ENCODE measurements at places on chromosomes 11 and 22. TPM values are rescaled to one million over a fixed set of nuclear protein-coding genes. Genes with fewer than 3 reads are reported as not detected.

Gene FBLN1
- 272 TPM for total RNA-seq

Gene SLC25A1
- 63.0 TPM for total RNA-seq

Gene SCUBE1
- total RNA-seq: 36.0 TPM

Gene GALR3
- total RNA-seq: not detected

Gene RBMXL2
- total RNA-seq: not detected

Gene LMF2
- 65.8 TPM for total RNA-seq

Gene FADS2
- 75.1 TPM for total RNA-seq

Gene GLYAT
- total RNA-seq: not detected

Gene DUSP8
- 18.0 TPM for total RNA-seq

Gene PLA2G6
- 52.4 TPM for total RNA-seq

GRCh38 chr22:37183432-37184379, 4.3 kb downstream of the C1QTNF6 start:
- H3K36me3 ChIP-seq: no peaks in the 10 kb centered on the region
- H3K27me3 ChIP-seq: no peaks in the 10 kb centered on the region
- peaks cover 40% of the 10 kb centered on the region for H3K4me1 ChIP-seq
- H3K4me3 ChIP-seq: no peak overlapping the region
- peak; percentile 57 for DNase-seq

GRCh38 chr11:61776561-61777075, 15.8 kb downstream of the TMEM258 start:
- no peak overlapping the region for H3K27ac ChIP-seq
- H3K4me3 ChIP-seq: no peak overlapping the region
- no peaks in the 10 kb centered on the region for H3K27me3 ChIP-seq
- H3K4me1 ChIP-seq: peaks cover 5% of the 10 kb centered on the region
- H3K36me3 ChIP-seq: no peaks in the 10 kb centered on the region

GRCh38 chr11:104338186-104338585, 174.2 kb upstream of the PDGFD start:
- no peak overlapping the region for H3K4me3 ChIP-seq
- no peaks in the 10 kb centered on the region for H3K36me3 ChIP-seq
- no peaks in the 10 kb centered on the region for H3K27me3 ChIP-seq
- H3K4me1 ChIP-seq: no peaks in the 10 kb centered on the region

GRCh38 chr11:8253566-8253965, 10.1 kb downstream of the LMO1 start:
- H3K27ac ChIP-seq: no peak overlapping the region
- peak; percentile 21 for DNase-seq
- no peaks in the 10 kb centered on the region for H3K27me3 ChIP-seq
- no peaks in the 10 kb centered on the region for H3K4me1 ChIP-seq
- H3K36me3 ChIP-seq: no peaks in the 10 kb centered on the region
- no peak overlapping the region for H3K4me3 ChIP-seq

DNA sequence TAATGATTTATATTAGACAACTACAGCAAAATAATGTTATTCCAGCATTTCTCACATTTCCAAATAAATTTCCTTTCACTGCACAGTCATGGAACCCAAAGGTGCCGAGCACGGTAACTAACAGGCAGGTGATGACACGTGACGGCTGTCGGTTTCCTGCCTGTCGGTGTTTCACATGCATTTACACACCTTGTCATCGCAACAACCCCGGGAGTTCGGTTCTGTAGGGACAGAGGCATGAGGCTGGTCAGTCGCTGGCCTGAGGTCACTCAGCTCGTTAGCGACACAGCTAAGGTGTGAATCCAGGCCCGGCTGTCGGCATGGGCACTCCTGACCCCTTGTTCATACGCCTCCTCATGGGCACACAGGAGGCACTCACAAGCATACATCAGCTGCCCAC, 9.9 kb downstream of the DNAL4 start:
- H3K27ac ChIP-seq: no peak overlapping the region
- peaks cover 13% of the 10 kb centered on the region for H3K36me3 ChIP-seq
- no peaks in the 10 kb centered on the region for H3K27me3 ChIP-seq
- peaks cover 18% of the 10 kb centered on the region for H3K4me1 ChIP-seq
- peak; percentile 36 for DNase-seq

- H3K4me1 ChIP-seq: peaks cover 21% of the 10 kb centered on the region
- peak within 1 kb of the TSS; percentile 69 for H3K4me3 ChIP-seq
- peak within 1 kb of the TSS; percentile 71 for H3K27ac ChIP-seq
- no peaks in the 10 kb centered on the region for H3K36me3 ChIP-seq
- no peaks in the 10 kb centered on the region for H3K27me3 ChIP-seq
- peak; percentile 90 for DNase-seq
Observed at GRCh38 chr11:64996710-64997380, at the start of gene BATF2. Gene BATF2 (minus strand): TSS chr11:64996971. CDS start chr11:64996914, 57 bp downstream.

- H3K36me3 ChIP-seq: no peaks in the 10 kb centered on the region
- H3K27ac ChIP-seq: no peak overlapping the region
- H3K4me3 ChIP-seq: no peak overlapping the region
- peak; percentile 53 for DNase-seq
- H3K4me1 ChIP-seq: peaks cover 6% of the 10 kb centered on the region
- H3K27me3 ChIP-seq: no peaks in the 10 kb centered on the region
Observed at GRCh38 chr22:38415561-38416321, 39.3 kb downstream of the KCNJ4 start.

DNA sequence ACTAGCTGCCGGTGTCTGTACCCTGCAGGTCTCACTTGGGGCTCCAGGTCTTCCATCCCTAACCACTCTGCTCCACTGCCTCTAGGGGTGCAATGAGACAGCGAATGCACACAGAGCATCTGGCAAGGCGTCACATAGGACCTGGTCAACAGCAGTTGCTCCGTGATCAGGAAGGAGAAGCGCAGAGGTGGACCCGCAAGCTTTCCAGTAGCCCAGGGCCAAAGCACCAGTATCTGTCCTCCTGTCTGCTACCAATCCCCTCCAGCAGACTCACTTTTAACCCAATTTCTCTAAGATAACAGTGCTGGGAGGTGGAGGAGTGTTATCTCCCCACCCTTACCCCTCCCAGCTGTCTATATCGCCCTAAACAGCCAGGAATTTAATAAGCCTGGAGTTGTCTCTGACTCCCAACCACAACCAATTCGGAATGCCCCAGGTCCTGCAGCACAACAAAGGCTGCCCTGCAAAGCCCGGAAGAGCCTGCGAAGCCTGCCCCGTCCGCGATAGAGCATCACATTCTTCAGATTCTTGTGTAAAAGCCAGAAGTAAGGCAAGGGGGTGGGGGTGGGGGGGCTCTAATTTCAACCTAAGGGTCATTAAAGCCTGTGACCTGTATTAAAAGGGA, 19.3 kb downstream of the MYH9 start:
- peaks cover 100% of the 10 kb centered on the region for H3K4me1 ChIP-seq
- no peak overlapping the region for H3K4me3 ChIP-seq
- peak overlapping the region; percentile 85 for H3K27ac ChIP-seq
- no peak for DNase-seq
- peaks cover 7% of the 10 kb centered on the region for H3K36me3 ChIP-seq

- peaks cover 15% of the 10 kb centered on the region for H3K4me1 ChIP-seq
- no peak for DNase-seq
- no peaks in the 10 kb centered on the region for H3K27me3 ChIP-seq
- H3K36me3 ChIP-seq: no peaks in the 10 kb centered on the region
- H3K4me3 ChIP-seq: no peak overlapping the region
Observed at GRCh38 chr22:35634943-35635540, 13.2 kb upstream of the APOL6 start.

- H3K4me1 ChIP-seq: peaks cover 5% of the 10 kb centered on the region
- no peak overlapping the region for H3K27ac ChIP-seq
- H3K27me3 ChIP-seq: no peaks in the 10 kb centered on the region
- no peaks in the 10 kb centered on the region for H3K36me3 ChIP-seq
- no peak for DNase-seq
Observed at GRCh38 chr22:33656808-33657628, 263.3 kb downstream of the LARGE1 start.

DNA sequence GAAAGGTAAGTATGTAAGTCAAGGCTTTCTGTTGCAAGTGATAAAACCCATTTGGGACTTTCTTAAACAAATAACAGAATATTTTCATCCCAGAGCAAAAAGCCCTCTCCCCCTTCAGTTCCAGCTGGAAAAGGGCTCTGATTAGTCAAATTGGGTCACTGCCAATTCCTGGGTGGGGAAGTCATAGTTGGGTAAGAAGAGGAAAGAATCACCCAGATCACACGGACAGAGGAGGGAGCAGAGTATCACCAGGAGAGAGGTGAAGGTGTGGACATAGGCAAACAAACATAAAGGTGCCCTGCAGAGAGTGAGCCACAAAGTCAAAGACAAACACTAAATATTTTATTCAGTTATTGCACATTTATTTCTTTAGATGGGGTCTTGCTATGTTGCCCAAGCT, 36.3 kb upstream of the SORL1 start:
- no peaks in the 10 kb centered on the region for H3K36me3 ChIP-seq
- no peak for DNase-seq
- H3K27ac ChIP-seq: no peak overlapping the region
- H3K27me3 ChIP-seq: no peaks in the 10 kb centered on the region
- H3K4me1 ChIP-seq: peaks cover 41% of the 10 kb centered on the region
- no peak overlapping the region for H3K4me3 ChIP-seq

GRCh38 chr11:100810666-100811065, 123.6 kb downstream of the ARHGAP42 start:
- H3K36me3 ChIP-seq: no peaks in the 10 kb centered on the region
- DNase-seq: no peak
- H3K27me3 ChIP-seq: no peaks in the 10 kb centered on the region
- H3K27ac ChIP-seq: no peak overlapping the region

DNA sequence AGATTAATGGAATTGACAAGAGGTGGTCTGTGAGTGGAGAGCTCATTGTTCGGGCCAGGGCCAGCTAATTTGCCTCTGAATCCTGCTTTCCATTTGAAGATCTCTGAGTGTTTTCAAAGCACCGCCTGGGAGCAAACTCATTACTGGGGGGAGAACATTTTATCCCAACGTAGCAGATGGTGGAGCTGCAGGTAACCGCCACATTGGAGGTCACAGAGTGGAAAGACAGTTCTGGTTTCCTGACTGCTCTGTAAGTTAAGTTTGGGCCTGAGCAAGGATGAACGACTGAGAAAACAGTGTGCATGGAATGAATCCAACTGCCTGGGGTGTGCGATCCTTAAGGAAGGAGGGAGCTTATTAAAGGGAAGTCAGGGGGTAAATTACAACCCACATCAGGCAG, 30.5 kb downstream of the LMO2 start:
- H3K27me3 ChIP-seq: no peaks in the 10 kb centered on the region
- H3K4me1 ChIP-seq: no peaks in the 10 kb centered on the region
- no peak overlapping the region for H3K27ac ChIP-seq
- no peak overlapping the region for H3K4me3 ChIP-seq

- H3K36me3 ChIP-seq: no peaks in the 10 kb centered on the region
- H3K4me3 ChIP-seq: no peak overlapping the region
- H3K4me1 ChIP-seq: peaks cover 8% of the 10 kb centered on the region
- H3K27ac ChIP-seq: no peak overlapping the region
- H3K27me3 ChIP-seq: no peaks in the 10 kb centered on the region
Observed at GRCh38 chr22:38114484-38115398, 4.3 kb upstream of the BAIAP2L2 start.

GRCh38 chr22:36065775-36066544, 37.3 kb upstream of the RBFOX2 start:
- peaks cover 5% of the 10 kb centered on the region for H3K4me1 ChIP-seq
- no peaks in the 10 kb centered on the region for H3K36me3 ChIP-seq
- peak overlapping the region; percentile 88 for H3K27ac ChIP-seq
- peak overlapping the region; percentile 59 for H3K4me3 ChIP-seq

GRCh38 chr22:19896665-19897355, 42.1 kb upstream of the GNB1L start:
- H3K4me1 ChIP-seq: peaks cover 9% of the 10 kb centered on the region
- DNase-seq: no peak
- no peaks in the 10 kb centered on the region for H3K27me3 ChIP-seq
- no peak overlapping the region for H3K4me3 ChIP-seq
- H3K27ac ChIP-seq: no peak overlapping the region
- peaks cover 44% of the 10 kb centered on the region for H3K36me3 ChIP-seq

DNA sequence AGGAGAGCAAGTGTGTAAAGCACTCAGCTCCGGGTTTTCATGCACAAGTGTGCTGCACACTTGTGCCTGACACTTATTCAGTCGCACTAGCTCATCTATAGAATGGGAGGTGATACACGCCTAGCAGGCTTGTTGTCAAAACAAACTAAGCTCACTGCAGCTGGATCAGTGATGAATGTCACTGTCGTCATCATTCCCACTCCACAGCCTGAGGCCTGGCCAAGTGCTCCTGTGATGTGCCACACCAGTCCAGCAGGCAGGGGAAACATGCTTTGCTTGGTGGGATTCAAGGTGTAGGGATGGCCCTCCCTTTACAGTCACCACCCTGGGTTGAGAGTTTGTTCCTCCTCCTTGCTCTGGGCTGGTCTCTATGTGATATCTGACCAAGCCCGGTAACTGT, 6.8 kb downstream of the MPST start:
- H3K4me1 ChIP-seq: peaks cover 20% of the 10 kb centered on the region
- no peaks in the 10 kb centered on the region for H3K27me3 ChIP-seq
- no peak overlapping the region for H3K4me3 ChIP-seq
- DNase-seq: no peak
- no peak overlapping the region for H3K27ac ChIP-seq

- no peaks in the 10 kb centered on the region for H3K36me3 ChIP-seq
- H3K27ac ChIP-seq: no peak overlapping the region
- no peak overlapping the region for H3K4me3 ChIP-seq
- DNase-seq: no peak
- H3K4me1 ChIP-seq: no peaks in the 10 kb centered on the region
Observed at GRCh38 chr11:17932472-17932871, 80.4 kb downstream of the SERGEF start.

DNA sequence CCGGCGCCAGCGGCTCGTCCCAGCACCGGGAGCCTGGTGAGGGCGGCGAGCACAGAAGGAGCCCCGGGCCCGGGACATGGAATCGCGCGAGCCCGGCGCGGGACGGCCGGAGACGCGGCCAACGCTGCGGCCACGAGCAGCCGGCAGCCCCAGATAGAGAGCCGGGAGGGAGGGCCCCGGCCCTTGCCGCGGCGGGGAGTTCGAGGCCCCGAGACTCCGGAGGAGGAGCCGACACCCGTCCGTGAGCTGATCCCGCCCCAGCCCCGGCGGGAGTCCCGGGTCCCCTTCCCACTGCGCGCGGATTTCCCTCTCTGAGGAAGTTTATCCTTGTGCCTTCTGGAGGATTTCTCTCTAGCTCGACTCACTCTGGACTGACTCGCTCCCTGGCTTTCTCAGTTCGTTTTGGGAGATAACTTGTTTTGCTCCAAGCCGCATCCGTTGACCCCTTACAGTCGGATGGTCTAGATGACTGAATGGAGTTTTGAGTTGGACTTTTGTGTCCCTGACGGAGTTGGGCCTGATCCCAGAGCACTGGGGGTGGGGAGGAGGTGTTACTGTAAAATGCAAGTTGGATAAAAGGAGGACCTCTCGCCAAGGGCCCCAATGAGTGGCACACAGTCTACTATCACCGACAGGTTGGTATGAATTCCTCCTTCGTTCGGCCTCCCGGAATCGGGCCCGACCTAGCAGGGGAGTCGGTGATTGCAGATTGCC, 585 bp downstream of the ARHGEF12 start:
- no peak for DNase-seq
- no peaks in the 10 kb centered on the region for H3K27me3 ChIP-seq
- peak overlapping the region; percentile 94 for H3K27ac ChIP-seq

DNA sequence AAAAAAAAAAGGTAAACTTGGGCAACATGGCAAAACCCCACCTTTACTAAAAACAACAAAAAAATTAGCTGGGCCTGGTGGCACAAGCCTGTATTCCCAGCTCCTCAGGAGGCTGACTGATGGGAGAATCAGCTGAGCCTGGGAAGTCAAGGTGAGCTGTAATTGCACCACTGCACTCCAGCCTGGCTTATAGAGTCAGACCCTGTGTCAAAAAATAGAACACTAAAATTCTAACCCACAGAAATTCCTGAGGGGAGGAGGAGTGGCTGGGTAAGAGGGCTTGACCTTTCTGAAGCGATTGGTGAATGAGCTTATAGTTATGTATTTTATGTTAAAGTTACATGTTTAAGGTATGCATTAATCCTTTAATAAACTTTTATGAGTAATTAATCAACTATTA, 53.3 kb downstream of the FAT3 start:
- H3K4me3 ChIP-seq: no peak overlapping the region
- no peaks in the 10 kb centered on the region for H3K4me1 ChIP-seq
- H3K27me3 ChIP-seq: no peaks in the 10 kb centered on the region
- no peak for DNase-seq

Data from upper lobe of right lung (tissue), 1 donor.